AG08395 (cell line): ENCODE measurements at places on chromosomes 3 and 15.

- DNase-seq, result no peak
Observed at GRCh38 chr15:96261575-96262034, 68.9 kb upstream of the NR2F2 start.

- DNase-seq, result no peak
Observed at GRCh38 chr3:35336601-35337000, 302.7 kb upstream of the ARPP21 start.

GRCh38 chr3:156816794-156817645 lies 9.1 kb upstream of the LEKR1 start:
- DNase-seq, result peak; percentile 76

DNA sequence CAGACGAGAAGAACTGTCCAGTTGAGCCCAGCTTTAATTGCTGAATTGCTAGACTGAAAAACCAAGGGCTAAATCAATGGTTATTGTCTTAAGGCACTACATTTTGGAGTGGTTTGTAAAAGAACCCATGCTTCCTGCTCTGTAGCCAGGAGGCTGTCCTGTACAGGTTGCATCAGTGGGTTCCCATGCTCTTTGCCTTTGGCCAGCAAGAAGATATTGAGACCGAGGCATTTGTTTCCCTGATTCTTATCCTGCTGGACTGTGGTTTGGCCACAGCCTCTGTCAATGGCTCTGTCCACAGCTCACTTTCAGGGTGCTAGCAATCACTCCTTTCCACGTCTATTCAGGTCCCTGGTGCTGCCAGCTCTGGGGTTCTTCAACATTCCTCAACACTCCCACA lies 89.6 kb downstream of the FAM43A start:
- no peak for DNase-seq

- DNase-seq, result no peak
Observed at GRCh38 chr3:5016211-5017161, 37.2 kb downstream of the BHLHE40 start.

GRCh38 chr15:42404461-42405235 lies 45.3 kb downstream of the CAPN3 start:
- no peak for DNase-seq
